ENCODE measurements at places on chromosomes 16 and 17. TPM values are rescaled to one million over a fixed set of nuclear protein-coding genes. Genes with fewer than 3 reads are reported as not detected.

CFAP52 gene
- total RNA-seq, result not detected

TANGO6 gene
- 22.3 TPM for total RNA-seq

ADAD2 gene
- total RNA-seq, result not detected

PER1 gene
- 6.9 TPM for total RNA-seq

MEFV gene
- 0.29 TPM for total RNA-seq

OR3A3 gene
- total RNA-seq, result not detected

PPL gene
- total RNA-seq, result 0.81 TPM

SSTR5 gene
- total RNA-seq, result not detected

MAZ gene
- total RNA-seq, result 254 TPM

DNA sequence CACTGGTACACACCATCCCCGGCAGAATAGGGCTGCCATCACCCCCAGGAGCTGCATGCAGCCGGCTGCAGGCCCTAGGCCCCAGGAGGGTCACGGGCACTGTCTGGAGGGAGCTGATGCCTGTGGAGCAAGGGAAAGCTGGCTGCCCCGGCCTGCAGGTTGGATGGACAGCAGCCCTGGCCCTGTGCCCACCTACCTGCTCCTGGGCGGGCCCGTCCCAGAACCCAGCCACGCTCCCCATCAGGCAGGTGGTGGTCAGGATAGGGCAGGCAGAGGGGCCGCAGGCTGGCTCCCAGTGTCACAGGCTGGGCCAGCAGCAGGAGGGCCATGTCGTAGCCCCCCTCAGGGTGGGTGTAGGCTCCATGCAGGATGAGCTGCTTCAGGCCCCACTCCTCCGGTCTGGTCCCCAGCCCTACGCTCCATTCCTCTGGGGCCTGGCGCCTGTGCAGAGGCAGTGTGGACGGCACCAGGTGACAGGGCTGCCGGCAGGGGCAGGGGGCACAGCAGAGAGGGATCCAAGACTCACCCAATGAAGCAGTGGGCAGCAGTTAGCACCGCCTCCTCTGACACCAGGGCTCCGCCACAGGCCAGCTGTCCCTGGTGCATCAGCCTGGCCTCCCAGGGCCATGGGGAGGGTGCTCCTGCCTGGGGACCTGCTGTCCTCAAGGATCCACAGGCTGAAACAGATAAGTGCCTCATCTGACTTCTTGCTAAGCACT is 4.0 kb downstream of the PRSS53 start:
- DNase-seq, result no peak

DNA sequence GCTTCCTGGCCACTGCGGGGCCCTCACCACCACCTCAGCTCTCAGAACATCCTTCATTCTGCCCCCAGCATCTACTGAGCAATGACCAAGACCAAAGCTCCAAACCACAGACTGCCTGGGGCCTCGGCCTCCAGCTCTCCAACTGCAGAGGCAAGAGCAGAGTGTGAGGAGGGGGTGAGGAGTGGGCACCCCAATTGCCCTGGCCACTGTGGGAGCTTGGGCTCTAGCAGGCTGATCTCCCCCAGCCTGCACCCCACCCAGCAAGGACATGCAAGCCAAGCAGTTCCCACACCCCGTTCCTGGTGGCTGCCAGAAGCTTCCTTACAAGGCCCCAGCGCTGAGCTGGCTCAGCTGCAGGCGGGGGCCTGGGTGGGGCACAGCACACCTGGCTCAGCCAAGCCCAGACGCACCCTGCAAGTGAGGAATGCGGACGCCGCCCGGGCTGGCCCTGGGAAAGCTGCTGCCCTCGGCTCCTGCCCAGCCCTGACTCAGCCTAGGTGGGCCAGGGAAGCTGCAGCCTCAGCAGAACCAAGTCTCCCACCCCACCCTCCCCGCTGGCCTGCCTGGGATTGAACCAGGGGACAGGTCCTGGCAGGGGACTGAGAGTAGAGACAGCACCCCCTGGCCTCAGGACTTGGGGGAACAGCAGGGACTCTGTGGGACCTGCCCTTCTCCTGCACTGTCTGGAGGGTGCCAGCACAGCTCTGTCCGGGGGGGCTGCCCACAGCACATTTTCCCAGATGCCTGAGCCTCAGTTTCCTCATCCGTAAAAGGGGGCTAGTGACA is 29.7 kb upstream of the KRT17 start:
- DNase-seq, result peak; percentile 62

- no peak for DNase-seq
Measured at GRCh38 chr17:78535273-78536197, 41.7 kb downstream of the DNAH17 start.
